Mucosa of gallbladder (tissue), 1 donor: ENCODE measurements at places on chromosomes 5 and 9. TPM values are rescaled to one million over a fixed set of nuclear protein-coding genes. Genes with fewer than 3 reads are reported as not detected.

- no peak for DNase-seq
These were observed 432.1 kb upstream of the RGMB start for GRCh38 chr5:98341038-98342032.

GRCh38 chr9:130128733-130129431 is 43.3 kb upstream of the NCS1 start:
- DNase-seq = peak; percentile 59

GRCh38 chr5:169566202-169566601 is 17.4 kb upstream of the SPDL1 start:
- no peak for DNase-seq

DNA sequence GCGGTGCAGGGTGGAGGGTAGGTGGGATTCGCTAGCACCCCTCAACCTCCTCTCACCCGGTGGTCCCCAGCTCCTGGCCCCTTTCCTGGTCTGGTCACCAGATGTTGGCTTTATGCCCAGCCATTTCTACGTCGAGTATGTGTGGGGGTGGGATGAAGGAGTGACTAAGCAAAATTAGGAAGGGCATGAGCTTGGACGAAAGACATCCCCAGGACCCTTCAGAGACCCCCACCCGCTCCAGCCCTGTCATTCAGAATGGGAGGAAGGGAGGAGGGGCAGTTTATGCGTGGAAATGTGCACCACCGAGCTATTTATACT is 742 bp downstream of the BHMT2 start:
- DNase-seq = no peak

DNA sequence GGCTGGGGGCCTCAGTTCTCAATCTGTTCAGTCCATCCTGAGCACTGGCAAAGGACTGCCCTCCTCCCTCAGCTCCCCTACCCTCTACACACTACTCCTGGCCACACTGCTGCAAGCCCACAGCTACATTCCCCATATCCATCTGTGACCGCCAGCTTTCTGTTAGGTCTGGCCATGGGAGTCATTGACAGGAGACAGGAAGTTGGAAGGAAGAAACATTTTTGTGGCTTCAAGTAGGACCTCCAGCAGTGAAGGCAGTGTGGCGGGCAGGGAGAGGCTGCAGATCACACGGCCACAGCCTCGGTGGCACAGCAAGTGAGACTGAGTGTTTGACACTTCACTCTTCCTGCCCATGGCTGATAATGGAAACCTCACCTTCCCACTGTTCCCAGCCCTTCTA is 55.9 kb downstream of the SECISBP2 start:
- DNase-seq = no peak

- no peak for DNase-seq
These were observed 2330.6 kb downstream of the MAT2B start for GRCh38 chr5:165836046-165836445.

DNA sequence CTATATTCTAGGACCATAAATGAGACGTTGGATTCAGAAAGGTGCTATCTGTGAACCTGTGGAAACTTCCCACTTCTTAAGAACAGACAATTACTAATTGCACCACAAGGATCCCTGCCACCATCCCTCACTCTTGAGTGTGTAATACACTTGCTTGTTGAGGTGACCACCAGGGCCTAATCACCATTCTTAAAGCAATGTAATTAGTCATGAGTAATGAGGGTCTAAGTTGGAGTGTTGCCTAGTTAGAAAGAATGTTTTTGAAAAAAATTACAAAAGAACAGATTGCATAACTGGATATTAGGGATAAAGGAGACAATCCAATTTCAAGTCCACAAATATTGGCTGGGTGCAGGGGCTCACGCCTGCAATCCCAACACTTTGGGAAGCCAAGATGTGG is 56.9 kb upstream of the TRIO start:
- DNase-seq = no peak

DNA sequence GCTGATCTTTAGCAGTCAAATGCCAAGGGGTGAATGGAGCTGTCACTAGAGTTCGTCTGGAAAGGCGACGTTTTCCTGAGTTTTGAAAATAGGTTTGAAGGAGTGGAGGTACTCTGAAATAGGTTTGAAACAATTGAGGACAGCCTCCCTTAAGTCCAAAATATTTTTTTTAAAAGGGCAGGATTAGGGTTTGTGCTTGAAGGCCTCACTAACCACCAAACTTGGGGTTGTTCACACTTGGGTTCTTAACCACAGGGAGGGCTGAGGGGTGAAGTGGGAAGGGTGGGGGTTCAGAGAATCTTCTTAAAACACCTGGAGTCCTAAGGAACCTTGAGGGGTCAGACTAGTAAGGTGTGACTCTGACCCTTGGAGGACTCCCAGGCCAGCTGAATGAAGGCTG is 3.5 kb upstream of the PCDH12 start:
- DNase-seq = no peak

DNA sequence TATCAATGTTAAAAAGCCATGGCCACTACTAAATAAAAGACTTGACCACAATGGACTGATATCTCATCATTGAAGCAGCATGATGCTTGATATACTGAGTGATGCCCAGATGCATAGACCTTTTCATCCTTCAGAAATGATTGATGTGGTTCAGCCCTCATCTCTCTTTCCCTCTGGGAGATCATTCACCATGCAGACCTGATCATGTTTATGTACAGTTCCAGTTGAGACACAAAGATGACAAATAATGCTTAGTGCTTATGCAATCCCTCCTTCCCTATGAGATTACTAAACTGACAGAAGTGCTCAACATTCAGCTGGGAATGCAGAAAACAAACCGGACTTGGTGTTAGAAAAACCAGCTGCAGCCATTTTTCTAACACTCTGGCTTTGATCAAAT is 91.9 kb upstream of the TLR4 start:
- DNase-seq = no peak

The PDZD2 gene
- total RNA-seq = 2.7 TPM

The ARHGEF37 gene
- 32.8 TPM for total RNA-seq

The EPB41L4B gene
- total RNA-seq = 31.1 TPM

The SPINK4 gene
- total RNA-seq = 2.5 TPM

The CCDC171 gene
- total RNA-seq = 4.0 TPM

The SPATA31C1 gene
- not detected for total RNA-seq

The TPM2 gene
- total RNA-seq = 1,716 TPM
